ENCODE measurements at places on chromosomes 3 and 15.
A peak's percentile ranks its signal among the peaks of the same experiment; 100 is the strongest.

GRCh38 chr15:38129531-38130204 lies 123.0 kb upstream of the SPRED1 start:
- DNase-seq = peak; percentile 6

DNA sequence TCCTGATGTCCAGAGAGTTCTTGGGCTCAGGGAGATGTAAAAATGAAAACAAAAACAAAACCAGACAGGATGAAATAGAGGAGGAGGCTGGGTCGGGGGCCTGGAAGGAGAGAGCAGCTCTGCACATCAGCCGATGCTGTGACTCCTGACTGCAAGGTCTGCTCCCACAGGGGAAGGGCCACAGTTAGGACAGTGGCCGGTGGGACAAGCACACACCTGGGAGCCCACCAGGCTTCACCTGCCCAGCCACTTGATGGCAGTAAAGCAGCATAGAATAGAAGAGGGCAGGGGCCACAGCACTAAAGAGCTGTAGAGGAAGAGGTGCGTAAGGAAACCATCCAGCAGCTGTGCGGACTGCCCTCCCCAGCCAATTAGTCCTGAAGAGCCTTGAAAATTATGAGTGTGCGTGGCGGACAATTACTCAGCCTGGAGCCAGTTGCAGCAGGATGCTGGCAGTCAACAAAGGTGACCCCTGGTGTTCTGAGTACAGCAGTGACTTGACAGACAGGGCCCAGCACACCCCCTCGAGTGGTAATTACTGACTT lies 29.8 kb downstream of the ALS2CL start:
- no peak for DNase-seq

DNA sequence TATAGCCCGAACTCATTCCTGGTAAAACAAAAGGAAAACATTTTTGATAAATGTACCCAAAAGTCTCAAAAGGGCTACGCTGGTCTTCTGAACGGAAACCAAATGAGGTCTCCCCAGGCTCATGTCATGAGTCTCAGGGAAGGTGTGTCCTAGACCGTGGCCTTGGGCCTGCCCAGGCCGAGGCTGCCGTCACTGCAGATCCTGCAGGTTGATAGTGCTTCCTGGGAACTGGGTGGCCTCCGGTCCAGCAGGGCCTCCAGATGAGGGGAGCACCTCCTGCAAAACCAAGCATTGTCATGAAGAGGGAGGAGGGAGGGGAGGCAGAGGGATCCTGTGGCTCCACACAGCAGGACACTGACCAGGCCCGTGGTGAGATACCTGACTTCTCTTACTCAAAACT lies 37.5 kb downstream of the ZXDC start:
- no peak for DNase-seq

GRCh38 chr3:29284497-29284896 lies 3.6 kb downstream of the RBMS3 start:
- DNase-seq = no peak

DNA sequence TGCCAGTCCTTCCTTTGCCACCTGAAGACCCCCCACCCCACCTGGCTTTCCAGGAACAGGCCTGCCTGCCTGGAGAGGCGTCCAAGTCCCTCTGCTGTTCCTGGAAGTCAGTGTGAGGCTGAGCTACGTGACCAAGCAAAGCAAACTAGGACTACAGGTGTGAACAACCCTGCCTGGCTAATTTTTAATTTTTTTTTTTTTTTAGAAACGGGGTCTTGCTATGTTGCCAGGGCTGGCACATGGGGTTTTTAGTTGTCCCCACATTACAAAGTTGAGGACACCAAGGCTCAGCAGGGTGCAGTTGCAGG lies 17.4 kb downstream of the HEMK1 start:
- no peak for DNase-seq

DNA sequence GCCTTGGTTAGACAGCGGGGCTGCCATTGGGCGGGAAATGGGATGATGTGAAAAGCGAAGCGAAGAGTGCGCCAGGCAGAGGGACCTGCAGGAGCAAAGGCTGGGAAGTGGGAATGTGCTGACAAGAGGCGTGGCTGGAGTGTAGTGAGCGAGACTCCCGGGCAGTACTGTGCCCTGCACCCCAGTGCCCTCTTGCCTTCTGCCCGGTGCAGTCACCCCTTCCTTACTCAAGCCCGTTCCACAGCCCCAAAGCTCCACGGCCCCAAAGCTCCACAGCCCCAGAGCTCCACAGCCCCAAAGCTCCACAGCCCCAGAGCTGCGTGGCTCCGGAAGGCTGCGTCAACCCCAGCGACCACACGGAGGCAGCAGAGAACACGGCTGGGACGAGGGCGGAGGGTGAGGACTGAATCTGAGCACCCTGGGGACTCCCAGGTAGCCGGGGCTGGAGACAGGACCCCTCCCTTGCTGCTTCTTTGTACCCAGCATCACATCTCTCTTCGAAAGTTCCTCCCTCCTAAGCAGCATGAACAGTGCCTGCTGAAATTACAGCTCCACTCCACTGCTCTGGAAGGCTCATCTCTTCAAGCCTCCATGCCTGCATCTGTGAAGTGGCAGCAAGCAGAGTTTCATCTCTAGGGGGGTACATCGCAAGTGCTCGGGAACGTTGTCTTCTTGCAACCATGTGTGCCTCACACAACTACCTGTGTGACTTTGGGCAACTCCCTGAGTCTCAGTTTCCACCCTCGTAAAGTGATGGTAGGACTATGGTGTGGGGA lies 108.9 kb downstream of the FBLN2 start:
- peak; percentile 54 for DNase-seq

- no peak for DNase-seq
Measured at GRCh38 chr15:100078511-100079220, 263.1 kb downstream of the ADAMTS17 start.

GRCh38 chr3:133413161-133414020 lies 13.5 kb downstream of the BFSP2 start:
- DNase-seq = no peak

- DNase-seq = no peak
Measured at GRCh38 chr15:74174219-74174957, 878 bp downstream of the ISLR start.

DNA sequence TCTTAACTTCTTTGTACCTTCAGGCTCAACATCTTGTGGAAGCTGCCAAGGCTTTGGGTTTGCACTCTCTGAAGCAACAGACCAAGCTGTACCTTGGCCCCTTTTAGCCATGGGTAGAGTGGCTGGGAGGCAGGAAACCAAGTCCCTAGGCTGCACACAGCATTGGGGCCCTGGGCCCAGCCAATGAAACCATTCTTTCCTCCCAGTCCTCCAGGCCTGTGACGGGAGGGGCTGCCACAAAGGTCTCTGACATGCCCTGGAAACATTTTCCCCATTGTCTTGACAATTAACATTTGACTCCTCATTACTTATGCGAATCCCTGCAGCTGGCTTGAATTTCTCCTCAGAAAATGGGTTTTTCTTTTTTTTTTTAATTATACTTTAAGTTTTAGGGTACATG lies 253.1 kb upstream of the GADL1 start:
- DNase-seq = no peak

DNA sequence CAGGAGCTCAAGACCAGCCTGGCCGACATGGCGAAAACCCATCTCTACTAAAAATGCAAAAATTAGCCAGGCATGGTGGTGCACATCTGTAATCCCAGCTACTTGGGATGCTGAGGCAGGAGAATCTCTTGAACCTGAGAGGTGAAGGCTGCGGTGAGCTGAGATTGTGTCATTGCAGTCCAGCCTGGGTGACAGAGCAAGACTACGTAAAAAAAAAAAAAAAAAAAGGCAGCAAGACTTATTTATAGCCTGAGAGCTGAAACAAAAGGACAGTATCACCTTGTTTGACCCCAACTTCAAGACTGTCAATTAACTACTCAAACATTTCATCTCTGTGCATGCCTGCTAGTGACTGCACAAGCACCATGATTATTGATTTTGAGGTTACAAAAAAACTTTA lies 478.9 kb upstream of the GBE1 start:
- no peak for DNase-seq

GRCh38 chr3:77040216-77040615 lies 317 bp downstream of the ROBO2 start:
- no peak for DNase-seq

- no peak for DNase-seq
Measured at GRCh38 chr15:101446518-101447167, 42.9 kb downstream of the PCSK6 start.

DNA sequence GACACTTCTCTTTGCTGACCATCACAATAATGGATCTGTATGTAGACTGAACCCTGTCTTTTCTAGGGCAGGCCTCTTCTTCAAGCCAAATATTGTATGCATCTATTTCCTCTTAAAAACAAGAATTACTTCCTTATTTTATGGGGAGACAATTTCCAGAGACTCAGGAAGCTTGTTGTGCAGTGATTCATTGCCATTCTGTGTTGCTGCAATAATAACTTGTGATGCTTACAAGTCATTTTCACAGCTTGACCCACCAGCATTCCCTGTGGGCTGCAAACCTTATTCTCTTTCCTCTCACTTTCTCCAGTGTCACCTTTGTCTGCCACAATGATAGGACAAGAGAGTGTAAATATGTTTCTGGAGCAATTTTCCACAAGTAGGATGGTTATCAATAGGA lies 276.7 kb upstream of the SGO1 start:
- no peak for DNase-seq

DNA sequence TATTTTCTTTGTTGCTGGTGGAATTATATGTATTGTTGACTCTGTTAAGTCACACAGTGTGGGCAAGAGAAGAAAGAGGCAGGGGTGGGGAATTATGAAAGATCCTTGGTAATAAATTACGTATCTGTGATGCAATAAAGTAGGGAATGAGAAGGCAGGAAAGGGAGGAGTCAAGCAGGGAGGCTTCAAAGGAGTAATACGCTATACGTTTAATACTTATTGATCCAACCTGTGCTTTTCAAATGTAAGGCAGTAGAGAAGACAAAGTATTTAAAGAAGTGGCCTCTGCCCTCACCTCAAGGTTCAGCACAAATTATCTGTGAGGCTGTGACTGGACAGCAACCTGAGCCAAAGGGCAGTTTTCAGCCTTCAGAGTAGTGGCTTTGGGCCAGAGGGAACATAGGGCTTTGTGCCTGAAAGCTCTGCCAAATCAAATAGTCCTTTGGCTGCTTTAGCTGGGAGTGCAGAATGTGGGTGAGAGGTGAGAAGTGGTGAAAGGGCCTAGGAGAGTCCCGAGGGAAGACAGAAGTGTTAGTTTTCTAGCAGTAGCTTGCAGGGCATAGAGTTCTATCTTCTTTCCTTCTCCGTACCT lies 1.2 kb upstream of the PLIN1 start:
- DNase-seq = no peak

DNA sequence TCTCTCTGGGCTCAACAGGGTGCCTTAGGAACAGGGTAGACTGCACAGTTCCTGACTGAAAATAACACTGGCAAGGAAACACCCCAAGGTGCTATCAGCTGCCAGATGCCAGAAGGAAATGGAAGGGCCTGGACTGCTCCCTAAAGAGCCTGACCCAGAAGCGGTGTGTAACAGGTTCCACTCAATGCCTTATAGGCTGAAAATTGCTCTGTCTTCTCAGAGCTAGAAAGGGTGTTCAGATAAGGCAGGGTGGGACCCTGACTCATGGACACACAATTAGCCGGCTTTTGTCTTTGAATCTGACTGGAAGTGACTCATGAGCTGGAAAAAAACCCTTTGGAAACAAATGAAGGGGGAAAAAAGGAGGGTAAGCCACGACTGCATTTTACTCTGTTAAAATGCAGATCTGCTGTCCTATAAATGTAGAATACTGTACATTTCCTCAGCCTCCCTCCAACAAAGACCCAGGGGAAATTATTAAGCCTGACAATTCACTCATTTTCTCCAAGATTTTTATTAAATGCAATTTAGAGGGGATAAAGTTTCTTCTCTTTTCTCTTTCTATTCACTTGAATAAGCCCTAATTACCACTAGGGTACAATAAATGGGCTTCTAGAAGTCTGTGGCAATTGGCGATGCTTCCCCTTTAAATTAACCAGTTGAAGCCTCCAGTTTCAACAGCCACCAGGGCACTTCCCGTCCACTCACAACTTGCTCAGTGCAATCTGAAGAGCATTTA lies 160.2 kb upstream of the TBL1XR1 start:
- peak; percentile 94 for DNase-seq

- DNase-seq = peak; percentile 96
Measured at GRCh38 chr15:40160689-40161688, at the start of gene BUB1B. BUB1B (plus strand) TSS chr15:40161069; CDS start chr15:40161221, 152 bp downstream.

DNA sequence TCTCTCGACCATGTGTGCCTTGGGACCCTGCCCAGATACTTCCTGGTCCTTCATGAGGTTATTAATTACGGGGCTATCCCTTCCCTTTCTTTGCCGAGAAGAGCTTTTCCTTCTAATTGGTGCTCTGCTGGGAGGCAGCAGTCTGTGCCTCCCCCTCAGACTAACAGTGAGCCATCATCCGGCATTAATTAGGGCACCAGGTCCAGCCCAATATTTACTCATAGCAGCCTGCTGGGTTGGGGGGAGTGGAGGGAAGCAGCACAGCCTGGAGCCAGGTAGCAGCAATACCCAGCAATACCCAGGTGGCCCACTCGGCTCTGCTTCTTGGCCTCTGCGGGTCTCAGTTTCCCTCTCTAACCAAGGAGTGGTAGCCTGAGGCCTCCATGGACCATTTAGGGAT lies 20.1 kb downstream of the CACNA2D2 start:
- no peak for DNase-seq

- peak; percentile 69 for DNase-seq
Measured at GRCh38 chr3:160444411-160444810, 5.2 kb downstream of the TRIM59 start.

- no peak for DNase-seq
Measured at GRCh38 chr3:110362751-110363150, 708.9 kb upstream of the NECTIN3 start.

DNA sequence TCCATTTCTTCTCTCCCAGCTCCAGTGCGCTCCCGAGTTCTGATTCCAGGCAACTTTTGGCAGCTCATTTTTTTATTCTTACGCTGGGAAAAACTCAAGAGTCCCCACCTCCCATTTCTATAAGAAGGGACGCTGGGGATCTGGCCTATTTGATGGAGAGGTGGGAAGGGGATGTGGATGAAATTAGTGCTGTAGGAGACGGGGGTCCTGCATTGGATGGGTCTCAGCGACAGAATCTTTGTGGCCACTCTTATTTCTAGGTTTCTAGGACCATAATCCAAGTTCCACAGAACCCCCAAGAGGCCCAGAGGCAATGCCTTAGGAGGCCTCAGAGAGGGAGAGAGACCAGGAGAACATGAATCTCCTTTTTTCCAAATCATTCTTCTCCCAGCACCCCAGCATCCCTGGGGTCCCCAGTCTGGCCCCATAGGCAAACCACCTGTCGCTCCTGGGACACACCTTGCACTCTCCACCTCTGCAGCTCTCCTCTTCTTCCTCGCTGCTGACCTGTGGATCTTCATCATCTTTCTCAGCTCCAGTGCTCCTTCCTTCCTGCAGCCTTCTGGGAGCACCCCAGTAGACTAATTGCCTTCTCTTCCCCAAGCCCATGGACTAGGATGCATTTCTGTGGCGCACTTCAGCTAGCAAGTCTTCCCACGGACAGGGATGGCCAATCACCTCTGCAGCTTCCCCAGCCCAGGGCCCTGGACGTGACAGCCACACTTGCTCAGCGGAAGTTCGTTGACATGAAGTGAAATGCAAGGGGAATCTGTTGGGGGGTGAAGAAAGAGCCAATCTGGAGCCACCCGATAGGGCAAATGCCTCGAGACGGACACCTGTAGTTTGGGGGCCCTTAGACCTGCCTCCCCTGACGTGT lies 100.1 kb upstream of the ALDH1A3 start:
- DNase-seq = no peak

Data from hematopoietic multipotent progenitor cell treated with erythropoietin and hydrocortisone succinate and interleukin-3 and kit ligand, for 8 days (in vitro differentiated cells).